Stimulated activated CD4-positive, alpha-beta T cell treated with anti-CD3 and anti-CD28 coated beads, Interleukin-12 subunit alpha, Interleukin-12 subunit beta, amount 100 ng/mL, for 24 hours (primary cell): ENCODE measurements at places on chromosomes 4 and X.

- DNase-seq: no peak
Measured at GRCh38 chrX:71166461-71166860, 21.8 kb downstream of the NLGN3 start.

GRCh38 chrX:132742246-132742645, 216.2 kb downstream of the HS6ST2 start:
- no peak for DNase-seq

DNA sequence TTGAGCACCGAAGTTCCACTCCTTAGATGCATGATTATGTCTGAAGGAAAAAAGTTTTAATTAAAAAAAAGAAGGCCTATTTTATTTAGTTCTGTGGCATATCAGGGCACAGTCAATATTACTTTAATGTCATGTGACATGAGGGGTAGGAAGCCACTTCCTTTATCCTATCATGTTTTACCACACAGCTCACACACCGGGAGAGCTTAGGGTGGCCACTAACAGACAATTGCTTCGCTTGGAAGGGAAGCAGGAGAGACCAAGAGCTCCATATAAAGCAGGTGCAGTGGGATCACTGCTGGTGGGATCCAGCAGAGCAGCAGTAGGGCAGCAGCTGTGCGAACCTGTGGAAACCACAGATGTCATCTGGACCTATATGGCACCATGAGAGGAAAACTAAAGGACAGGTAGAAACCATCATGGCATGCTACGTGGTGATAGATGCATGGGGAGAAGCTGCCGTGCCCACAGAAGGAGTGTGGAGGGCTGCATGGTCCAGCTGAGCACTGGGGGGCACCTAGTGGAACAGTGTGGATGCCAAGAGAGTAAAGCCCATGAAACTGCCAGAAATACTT, 52.0 kb downstream of the DTHD1 start:
- no peak for DNase-seq

DNA sequence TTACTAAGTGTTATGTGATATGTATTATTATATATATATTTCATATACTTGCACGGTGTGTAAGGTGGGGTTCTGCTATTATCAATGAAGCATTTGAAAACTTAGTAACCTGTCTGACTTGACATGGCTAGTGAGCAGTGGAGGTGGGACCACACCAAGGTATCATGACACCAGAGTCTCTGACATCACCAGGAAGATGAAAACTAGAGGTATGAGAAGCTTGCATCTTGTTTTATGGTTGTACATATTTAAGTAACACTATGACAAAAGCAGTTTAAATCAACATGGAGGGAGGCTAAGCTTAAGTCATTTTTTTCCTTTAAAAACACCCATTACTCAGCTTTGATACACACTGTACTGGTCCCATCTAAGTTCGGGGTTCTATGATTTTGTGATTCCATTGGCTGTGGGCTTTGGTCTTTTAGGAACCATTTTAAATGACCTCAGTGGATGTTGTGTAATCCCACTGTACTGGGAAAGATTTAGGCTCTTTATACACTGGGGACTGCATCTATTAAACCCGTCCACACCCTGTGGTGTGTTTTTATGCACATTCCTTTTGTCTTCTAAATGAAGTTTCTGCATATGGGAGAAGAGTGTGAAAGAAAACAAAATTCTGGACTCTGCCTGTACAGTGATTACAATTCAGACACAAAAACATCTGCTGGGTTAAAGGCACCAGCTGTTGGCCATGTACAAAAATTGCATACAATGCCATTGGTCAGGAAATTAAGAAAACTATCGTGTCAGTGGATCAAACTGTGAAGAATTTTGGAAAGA, 570.6 kb downstream of the SPRY1 start:
- no peak for DNase-seq

- DNase-seq: no peak
Measured at GRCh38 chrX:13764281-13764680, 29.7 kb downstream of the OFD1 start.

GRCh38 chrX:155888139-155888538, 7.0 kb downstream of the VAMP7 start:
- no peak for DNase-seq

DNA sequence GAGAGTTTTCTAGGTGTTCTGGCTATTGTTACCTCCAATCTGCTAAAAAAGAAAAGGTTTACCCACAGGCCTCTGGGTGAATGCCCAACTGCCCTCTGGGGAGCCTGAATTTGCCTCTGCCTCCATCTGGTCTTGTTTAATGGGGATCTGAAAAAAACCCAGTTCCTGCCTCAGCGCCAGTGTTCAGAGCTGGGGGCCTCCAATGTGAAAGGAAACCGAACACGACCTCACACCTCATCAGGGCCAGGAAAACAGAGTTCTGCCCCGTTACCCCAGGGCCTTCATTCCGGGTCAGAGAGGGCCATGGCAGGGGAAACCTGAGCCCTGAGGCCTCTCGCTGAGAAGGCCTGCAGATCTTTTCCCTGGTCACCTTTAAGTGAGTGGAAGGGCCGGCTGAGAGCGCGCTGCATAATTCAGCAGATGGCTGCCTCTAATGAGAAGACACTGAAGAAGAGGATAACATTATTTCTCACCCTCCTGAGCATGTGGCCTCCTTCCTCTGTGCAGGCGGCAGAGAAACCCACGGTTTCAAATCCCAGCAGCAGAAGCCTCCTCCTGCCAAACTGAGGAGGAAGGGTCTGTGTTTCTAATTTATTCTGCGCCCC, 6.8 kb downstream of the SEPTIN6 start:
- DNase-seq: no peak

DNA sequence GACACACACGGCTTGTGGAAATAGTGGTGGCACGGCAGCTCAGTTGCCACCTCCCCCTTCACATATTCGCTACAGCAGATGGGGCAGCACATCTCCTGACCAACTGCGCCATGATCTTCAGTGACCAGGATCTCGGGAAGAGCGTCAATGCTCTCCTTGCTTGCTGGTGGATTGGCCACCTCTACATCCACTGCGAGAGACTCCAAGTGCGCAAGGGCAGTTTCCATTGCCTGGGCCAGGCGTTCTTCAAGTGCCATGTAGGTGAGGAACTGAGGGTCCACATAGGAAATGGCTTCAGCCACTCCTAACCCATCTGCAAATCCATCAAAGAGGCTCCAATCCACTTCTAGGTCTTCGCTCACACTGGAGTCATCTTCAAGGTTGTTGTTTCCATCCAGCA, 3.9 kb downstream of the PJA1 start:
- DNase-seq: no peak
